ENCODE measurements at places on chromosomes 16 and 17.

DNA sequence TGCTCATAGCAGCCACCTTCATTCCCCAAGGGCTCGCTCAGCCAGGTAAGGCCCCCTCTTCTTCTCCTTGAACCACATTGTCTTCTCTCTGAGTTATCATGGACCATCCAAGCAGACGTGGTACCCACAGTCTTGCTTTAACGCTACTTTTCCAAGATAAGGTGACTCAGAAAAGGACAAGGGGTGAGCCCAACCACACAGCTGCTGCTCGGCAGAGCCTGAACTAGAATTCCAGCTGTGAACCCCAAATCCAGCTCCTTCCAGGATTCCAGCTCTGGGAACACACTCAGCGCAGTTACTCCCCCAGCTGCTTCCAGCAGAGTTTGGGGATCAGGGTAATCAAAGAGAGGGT lies 272 bp downstream of the CCL2 start:
- DNase-seq: no peak

GRCh38 chr17:70225276-70225675 lies 55.9 kb downstream of the KCNJ2 start:
- no peak for DNase-seq

- no peak for DNase-seq
These were observed 10.2 kb upstream of the UBE2I start for GRCh38 chr16:1299012-1299867.

- no peak for DNase-seq
These were observed 57.9 kb upstream of the BCO1 start for GRCh38 chr16:81180578-81180977.

DNA sequence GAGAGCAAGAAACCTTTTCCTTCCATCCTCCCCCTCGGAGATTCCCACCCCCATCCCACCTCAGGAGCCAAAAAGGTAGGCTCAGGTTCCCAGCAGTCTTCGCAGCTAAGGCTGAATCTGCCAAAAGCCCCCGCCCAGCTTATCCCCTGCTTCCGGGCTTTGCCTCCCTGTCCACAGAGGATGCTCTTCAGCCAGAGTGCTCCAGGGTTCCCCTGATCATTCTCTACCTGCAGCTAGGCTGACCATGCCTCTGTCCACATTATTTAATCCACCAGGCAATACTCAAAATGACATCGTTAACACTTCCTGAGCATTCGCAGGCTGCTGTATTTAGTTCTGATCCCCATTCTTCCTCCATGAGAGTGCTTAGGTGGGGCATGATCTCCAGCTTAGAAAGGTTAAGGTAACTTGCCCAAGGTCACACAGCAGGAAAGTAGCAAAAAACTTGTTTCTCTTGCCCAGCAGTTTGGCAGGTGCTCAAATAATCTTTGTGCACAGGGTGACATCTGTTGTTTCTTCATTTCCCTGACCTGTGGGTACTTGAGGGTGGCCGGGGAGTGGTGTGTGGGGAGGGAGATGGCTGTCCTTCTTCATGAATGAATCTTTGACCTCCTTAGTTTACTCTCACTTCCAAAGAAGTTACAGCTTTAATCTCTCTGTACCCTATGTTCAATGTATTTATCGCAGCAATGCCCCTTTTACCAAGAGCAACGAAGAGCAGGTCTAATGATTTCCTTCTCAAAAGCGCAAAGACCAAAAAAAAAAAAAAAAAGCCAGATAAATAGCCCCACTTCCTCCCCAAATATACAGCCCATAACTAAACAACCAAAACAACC lies 848 bp upstream of the TBKBP1 start:
- no peak for DNase-seq

Measured in astrocyte of the cerebellum (primary cell).